Skeletal muscle cell (primary cell): ENCODE measurements at places on chromosomes 1 and 21.

- DNase-seq: no peak
These were observed 58.8 kb upstream of the SPATA6 start for GRCh38 chr1:48530727-48531351.

DNA sequence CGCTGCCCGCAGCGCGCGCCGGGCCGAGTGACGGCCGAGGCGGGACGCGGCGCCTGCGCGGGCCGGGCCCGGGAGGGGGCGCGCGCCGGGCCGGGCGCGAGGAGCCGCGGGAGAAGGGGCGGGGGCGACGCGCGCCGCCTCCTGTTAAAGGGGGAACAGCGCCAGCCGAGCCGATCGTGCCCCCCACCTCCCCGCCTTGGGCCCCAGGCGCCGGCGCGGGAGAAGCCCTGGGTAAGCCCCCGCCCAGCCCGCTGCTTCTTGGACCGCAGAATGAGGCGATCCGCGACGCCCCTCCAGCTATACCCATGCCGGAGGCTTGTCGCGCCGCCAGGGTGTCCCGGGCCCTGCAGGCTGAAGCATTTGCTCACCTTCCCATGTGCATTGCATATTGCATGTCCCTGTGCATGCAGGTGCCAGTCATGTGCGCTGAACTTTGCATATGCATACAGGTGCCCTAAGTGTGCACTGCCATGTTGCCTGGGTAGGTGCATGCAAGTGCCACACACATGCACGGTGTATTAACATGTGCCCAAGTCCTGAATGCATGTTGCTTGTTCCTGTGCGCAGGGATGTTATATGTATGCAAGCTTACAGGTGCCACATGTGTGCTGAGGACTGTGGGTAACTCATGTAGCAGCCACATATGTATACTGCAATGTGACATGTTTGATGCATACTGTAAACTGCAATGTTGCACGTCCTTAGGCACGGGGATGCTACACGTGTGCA, at the start of gene ADGRB2:
TSS of gene ADGRB2 (minus strand) at position 29 of the 729 bp plus-strand sequence. CDS start 7,119 bp downstream, outside the sequence.
- no peak for DNase-seq

GRCh38 chr1:174999936-175000696, at the start of gene CACYBP:
CACYBP (plus strand) TSS chr1:174999947; CDS start chr1:175000181, 234 bp downstream.
- no peak for DNase-seq

DNA sequence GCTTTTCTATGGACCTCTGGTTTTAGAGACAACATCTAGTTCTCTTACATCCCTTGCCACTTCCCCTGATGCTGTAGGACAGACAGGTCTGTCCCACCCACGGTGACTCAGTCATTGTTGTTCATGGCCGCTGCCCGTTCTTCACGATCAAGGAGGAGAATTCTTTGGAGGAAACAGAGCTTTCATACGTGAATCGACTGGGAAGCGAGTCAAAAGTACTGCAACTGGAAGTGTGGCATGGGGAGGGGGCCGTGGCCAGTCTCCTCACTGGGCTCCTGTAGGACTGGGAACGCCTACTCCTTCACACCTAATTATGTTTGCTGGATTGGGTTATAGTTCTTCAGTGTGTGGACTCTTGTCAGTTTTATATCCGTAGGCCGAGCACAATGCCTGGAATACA, 4.4 kb upstream of the SLC37A1 start:
- no peak for DNase-seq

- DNase-seq: no peak
These were observed 71.0 kb downstream of the ST6GALNAC5 start for GRCh38 chr1:76938304-76938703.
